Osteocyte (in vitro differentiated cells): ENCODE measurements at places on chromosomes 7 and 10. TPM values are rescaled to one million over a fixed set of nuclear protein-coding genes. Genes with fewer than 3 reads are reported as not detected.

DNA sequence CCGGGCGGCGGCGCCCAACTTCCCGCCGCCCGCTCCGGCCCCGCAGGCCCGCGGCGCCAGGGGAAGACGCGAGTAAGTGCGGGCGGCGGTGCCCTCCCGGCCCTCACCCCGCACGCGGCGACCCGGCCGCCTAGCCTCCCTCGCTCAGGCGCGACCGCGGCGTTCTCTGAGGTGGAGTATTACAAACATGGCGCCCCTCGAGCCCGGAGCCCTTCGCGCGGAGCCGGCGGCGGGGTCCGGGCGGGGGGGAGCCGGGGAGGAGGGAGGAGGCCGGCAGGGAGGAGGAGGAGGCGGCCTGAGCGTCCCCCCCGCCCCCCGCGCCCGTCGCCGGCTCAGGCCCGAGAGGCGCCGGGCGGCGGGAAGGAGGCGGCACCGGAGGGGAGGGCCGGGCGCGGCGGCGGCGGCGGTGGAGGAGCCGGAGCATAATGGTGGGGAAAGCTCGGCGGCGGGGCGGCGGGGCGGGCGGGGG is at the start of gene ZMYND11:
Gene ZMYND11, plus strand, starts transcription at position 324 of the 469 bp plus-strand sequence. CDS start 44,558 bp downstream, outside the sequence.
- H3K27me3 ChIP-seq: no peaks in the 10 kb centered on the region
- peaks cover 44% of the 10 kb centered on the region for H3K4me1 ChIP-seq
- H3K36me3 ChIP-seq: no peaks in the 10 kb centered on the region
- H3K4me3 ChIP-seq: peak within 1 kb of the TSS; percentile 83
- peak within 1 kb of the TSS; percentile 89 for H3K27ac ChIP-seq

DNA sequence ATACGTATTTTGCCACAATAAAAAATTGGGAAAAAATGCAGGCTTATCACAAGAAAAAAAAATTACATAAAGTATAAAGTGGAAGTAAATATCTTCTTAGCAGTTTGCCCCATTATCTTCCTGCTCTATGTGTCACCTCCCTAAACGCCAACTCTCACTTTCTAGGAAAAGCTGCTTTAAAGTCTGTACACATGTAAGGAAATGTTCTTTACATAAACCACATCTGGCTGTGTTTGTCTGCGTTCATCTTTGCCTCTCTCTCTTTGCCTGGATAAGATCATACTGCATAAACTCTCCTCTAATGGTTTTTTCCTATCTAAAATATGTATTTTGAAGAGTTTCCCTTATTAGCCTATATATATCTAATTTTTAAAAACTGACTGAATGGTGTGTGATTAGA is 23.0 kb upstream of the UMAD1 start:
- H3K4me3 ChIP-seq: no peak overlapping the region
- H3K36me3 ChIP-seq: no peaks in the 10 kb centered on the region
- H3K27ac ChIP-seq: no peak overlapping the region
- no peaks in the 10 kb centered on the region for H3K4me1 ChIP-seq
- no peak for DNase-seq
- H3K27me3 ChIP-seq: no peaks in the 10 kb centered on the region

ZNF786 gene
- total RNA-seq: 10.2 and 10.7 TPM in 2 replicates

GRCh38 chr10:4391683-4392082 is 434.3 kb upstream of the AKR1E2 start:
- peaks cover 3% of the 10 kb centered on the region for H3K4me1 ChIP-seq
- no peaks in the 10 kb centered on the region for H3K27me3 ChIP-seq
- no peak overlapping the region for H3K27ac ChIP-seq
- peaks cover 2% of the 10 kb centered on the region for H3K36me3 ChIP-seq
- H3K4me3 ChIP-seq: no peak overlapping the region

DNA sequence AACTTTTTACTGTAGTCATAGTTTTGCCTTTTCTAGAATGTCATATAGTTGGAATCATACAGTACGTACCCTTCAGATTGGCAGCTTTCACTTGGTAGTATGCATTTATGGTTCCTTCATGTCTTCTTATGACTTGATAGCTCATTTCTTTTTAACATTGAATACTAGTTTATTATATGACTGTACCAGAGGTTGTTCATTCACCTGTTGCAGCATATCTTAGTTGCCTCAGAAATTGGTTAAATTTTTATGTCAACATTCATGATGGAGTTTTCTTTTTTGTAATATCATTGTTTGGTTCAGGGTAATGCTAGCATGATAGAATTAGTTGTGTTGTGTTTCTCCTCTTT is 94.8 kb upstream of the CDK13 start:
- no peak overlapping the region for H3K27ac ChIP-seq
- no peak for DNase-seq
- no peaks in the 10 kb centered on the region for H3K4me1 ChIP-seq
- H3K27me3 ChIP-seq: peaks cover 54% of the 10 kb centered on the region
- H3K36me3 ChIP-seq: no peaks in the 10 kb centered on the region

CBX3 gene
- 133 and 135 TPM in 2 replicates for total RNA-seq
